ENCODE measurements at places on chromosomes 4 and X.

- DNase-seq = no peak
Observed at GRCh38 chr4:74365761-74366160, 816 bp downstream of the EREG start.

GRCh38 chrX:39507034-39507433 lies 590.7 kb downstream of the BCOR start:
- DNase-seq = no peak

- no peak for DNase-seq
Observed at GRCh38 chr4:189874591-189874990, 66.1 kb upstream of the FRG1 start.

DNA sequence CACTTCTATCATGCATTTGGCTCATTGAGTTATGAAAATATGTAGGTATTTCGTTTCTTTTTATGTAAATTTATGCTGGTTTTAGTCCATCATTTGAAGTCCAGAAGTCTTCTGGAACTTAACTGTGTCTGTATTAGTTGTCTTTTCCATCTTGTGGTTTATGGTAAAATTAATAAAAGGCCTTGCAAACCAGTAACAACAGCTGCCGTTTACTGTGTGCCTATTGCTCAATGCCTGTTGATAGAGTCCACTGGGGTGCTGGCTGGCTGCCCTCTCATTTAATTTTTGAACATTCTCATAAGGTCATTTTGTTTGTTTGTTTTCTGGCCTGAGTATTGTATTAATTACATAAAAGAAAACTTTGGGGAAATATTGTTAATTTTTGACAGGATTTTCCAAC lies 98.0 kb downstream of the NAA11 start:
- DNase-seq = no peak

- DNase-seq = no peak
Observed at GRCh38 chr4:73862322-73862721, 6.9 kb upstream of the CXCL1 start.

GRCh38 chrX:71910643-71910985 lies at the start of gene NHSL2:
TSS of gene NHSL2 (plus strand) at chrX:71910845.
- DNase-seq = no peak

All from omental fat pad (tissue), 4 donors.